ENCODE measurements at places on chromosomes 16 and 17. TPM values are rescaled to one million over a fixed set of nuclear protein-coding genes. Genes with fewer than 3 reads are reported as not detected.

Gene CHAD
- not detected for total RNA-seq

Gene DOC2A
- 0.19 TPM for total RNA-seq

Gene KRT9
- not detected for total RNA-seq

Gene CLEC16A
- 30.9 TPM for total RNA-seq

Gene SLFN14
- total RNA-seq, result not detected

Gene MSLN
- total RNA-seq, result not detected
